Activated T-cell treated with anti-CD3 and anti-CD28 coated beads, Interleukin-2, amount 50 U/mL, for 72 hours (primary cell): ENCODE measurements at places on chromosomes 2 and 18.
A peak's percentile ranks its signal among the peaks of the same experiment; 100 is the strongest.

DNA sequence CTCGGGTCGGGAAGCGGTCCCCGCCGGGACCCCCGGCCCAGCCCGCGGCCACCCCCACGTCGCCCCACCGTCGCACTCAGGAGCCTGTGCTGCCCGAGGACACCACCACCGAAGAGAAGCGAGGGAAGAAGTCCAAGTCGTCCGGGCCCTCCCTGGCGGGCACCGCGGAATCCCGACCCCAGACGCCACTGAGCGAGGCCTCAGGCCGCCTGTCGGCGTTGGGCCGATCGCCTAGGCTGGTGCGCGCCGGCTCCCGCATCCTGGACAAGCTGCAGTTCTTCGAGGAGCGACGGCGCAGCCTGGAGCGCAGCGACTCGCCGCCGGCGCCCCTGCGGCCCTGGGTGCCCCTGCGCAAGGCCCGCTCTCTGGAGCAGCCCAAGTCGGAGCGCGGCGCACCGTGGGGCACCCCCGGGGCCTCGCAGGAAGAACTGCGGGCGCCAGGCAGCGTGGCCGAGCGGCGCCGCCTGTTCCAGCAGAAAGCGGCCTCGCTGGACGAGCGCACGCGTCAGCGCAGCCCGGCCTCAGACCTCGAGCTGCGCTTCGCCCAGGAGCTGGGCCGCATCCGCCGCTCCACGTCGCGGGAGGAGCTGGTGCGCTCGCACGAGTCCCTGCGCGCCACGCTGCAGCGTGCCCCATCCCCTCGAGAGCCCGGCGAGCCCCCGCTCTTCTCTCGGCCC, 13.6 kb downstream of the SPEG start:
- DNase-seq: no peak

DNA sequence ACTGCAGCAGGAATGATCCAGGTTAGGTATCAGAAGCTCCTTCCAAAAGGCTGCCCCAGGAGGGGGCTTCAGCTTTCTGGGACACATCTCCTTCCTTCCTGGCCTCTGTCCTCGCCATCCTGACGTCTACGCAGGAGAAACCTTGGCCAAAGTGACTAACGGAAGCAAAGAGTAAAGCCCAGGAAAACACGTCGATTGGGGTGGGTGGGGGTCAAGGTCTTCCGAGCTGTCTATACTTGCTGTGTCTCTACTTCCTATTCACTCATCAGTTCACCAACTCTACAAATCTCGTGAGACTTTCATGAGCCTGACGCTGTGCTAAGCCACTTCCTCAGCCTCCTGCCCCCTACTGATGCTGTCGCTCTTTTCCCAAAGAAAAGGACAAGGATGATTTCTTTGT, 212.6 kb downstream of the TNS1 start:
- DNase-seq: peak; percentile 12

- no peak for DNase-seq
These were observed 40.1 kb downstream of the EPB41L3 start for GRCh38 chr18:5503740-5504139.

GRCh38 chr2:215332872-215333595, 21.2 kb downstream of the ATIC start:
- DNase-seq: no peak

DNA sequence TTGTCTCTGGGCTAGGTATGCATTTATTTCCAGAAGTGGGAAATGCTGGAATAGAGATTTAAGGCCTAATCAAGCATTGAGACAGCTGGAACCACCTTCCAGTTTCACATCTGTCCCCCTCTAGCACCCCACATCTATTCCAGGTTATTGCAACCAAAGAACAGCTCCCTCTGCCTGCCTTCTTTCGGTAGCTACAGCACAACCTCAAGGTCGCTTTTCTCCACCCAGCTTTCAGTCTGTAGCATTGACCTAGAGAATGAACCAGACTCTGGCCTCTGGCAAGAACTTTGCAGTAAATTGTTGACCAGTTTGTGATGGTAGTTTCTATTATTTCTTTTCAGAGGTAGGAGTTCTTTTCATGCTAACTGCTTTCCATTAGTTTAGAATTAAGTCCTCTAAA, 484.2 kb downstream of the DLGAP1 start:
- no peak for DNase-seq

GRCh38 chr2:87401726-87402345, 346.1 kb upstream of the PLGLB2 start:
- no peak for DNase-seq

DNA sequence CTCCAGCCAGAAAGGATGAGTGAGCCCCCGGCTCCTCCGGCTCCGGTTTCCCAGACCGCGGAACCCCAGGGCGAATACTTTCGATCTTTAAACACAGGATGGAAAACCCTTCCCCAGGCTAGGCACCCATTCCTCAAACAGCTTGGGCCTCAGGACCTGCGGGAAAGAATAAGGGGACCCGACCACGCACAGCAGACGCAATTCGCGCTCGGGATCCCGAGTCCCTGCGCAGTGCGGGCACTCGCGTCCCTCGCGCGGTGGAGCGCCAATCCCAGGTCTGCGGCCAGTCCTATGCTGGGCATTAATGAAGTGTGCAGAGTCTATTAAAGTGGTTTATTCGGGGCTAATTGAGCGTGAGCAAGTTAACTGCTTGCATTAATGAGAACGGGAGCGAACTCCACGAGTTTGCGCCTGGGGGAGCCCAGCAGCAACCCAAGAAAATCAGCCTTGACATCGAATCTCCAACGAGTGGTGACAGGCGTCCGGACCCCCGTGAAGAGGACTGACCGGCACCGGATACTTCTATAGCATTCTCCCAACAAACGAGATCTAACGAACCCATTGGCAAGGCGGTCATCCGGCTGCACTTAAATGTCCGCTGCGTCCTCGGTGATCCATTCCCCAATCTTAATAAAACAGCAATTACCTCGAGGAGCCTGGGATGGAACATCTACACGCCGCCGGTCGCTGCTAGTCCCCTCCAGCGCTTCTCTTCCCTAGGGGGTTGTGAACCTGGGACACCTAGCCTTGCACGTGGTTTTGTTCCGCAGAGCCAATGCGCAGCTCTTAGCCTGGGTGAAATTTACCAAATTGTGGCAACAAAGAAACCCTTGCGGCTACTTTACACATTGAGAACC, 1.6 kb downstream of the OSR1 start:
- DNase-seq: no peak

DNA sequence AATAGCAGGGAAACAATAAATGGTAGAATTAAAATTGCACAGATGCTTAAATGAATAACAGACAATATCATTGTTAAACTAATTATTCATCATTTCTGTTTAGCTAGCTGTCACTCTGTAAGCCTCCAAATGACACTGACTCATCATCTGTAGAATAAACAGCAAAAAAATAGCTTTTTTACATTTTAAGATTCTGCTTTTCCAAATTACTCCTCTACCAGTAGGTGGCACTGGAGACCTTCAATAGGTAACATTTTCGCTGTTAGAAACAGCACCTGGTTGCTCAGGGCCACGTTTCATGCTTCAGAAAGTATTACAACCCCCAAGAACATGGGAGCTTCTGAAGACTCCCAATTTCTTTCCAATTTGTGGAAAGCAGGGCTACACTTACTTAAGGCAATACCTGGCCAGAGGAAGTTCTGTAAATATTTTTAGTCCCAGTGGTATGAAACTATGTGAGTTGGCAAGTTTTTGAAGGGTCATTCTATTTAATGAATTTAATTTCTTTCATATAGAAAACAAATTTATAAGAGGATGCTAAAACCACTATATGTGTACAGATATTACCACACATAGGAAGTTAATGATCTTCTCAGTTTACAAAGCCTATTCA, 45.4 kb downstream of the TTN start:
- peak; percentile 24 for DNase-seq

DNA sequence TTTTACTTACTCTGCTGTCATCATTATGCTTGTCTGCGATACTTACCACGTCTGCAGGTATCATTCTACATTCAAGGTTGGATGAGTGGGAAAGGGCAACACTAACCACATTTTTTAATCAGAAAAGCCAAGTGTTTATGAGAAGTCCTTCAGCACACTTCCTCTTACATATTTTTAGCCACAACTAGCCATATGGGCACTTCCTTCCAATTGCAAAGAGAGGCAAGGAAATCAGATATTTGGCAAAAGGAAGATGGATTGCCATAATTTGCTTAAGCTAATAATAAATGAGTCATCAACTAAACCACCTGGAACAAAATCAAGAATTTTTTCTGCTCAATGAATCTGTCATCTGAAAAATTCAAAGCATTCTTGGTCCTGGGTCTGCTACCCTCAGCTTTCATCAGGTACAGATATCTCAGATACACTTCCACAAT, 16.7 kb upstream of the MRO start:
- no peak for DNase-seq

DNA sequence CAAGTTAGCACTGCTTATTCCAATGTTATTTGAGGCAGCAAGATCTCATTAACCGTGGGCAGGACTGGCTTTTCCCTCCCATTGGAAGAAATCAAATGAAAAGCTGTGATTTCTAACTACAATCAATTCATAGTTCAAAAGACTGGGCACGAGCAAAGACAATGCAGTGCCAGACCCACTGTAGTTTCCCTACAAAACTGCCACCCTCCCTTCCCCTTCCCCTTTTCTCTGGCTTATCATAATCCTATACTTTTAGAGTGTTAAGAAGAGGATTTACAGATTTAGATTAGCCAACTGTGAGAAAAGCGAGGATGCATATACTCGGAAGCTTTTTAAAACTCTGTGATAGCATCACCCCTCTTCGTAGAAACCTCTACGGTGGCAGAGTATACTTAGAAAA, 260.4 kb downstream of the STK39 start:
- no peak for DNase-seq

DNA sequence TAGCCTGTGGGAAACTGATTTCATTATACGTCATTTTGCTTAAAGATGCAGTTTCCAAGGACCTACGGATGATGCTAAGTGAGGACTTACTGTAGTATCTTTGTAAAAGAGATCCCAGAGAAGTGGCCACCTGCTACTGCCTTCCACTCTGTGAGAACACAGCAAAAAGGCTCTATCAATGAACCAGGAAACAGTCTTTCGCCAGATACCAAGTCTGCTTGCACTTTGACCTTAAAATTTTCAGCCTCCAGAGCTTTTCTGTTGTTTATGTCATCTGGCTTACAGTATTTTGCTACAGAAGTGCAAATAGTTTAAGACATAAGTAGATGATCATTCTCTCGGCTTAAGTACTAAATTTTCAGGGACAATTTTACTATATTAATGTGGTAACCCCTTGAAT, 847.9 kb upstream of the CHAC2 start:
- DNase-seq: no peak

DNA sequence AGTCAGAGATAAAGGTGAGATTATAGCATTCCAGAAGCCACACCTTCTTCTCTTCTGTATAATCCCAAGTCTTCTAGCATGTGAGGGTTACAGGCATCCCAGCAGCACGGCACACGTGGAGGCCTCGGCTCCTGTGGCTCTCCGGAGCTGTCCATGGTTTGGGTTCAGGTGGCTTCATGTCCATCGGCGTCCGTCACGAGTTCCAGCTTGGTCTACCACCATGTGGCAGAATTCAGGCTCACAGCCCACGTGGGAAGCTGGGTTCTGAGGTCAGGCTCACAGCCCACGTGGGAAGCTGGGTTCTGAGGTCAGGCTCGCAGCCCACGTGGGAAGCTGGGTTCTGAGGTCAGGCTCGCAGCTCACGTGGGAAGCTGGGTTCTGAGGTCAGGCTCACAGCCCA, 378.3 kb upstream of the SALL3 start:
- no peak for DNase-seq

DNA sequence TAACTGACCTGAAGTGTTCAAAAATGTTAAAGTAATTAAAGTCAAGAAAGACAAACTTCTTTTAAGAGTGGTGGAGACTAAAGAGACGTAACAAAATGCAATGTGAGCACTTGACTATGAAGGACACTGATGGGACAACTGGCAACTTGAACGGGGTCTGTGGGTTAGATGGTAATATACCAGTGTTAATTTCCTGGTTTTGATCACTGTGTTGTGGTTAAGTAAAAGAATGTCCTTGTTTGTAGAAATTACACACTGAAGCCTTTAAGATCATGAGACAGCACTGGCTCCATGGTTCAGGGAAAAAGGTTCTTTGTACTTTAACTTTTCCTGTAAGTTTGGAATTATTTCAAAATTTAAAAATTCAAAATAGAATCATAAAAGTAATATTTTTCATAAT, 58.2 kb downstream of the REL start:
- no peak for DNase-seq

DNA sequence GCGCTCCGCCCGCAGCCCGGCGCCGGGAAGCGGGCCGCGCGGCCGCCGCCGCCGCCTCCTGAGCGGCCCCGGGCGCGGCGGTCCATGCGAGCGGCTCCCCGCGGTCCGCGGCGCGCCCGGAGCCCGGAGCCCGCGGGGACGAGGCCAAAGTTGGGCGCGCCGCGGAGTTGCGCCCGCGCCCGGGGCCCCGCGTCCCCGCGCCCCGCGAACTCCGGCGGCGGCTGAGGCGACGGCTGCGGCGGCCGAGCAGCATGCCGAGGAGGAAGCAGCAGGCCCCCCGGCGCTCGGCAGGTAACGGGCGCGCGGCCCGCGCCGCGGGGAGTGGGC, 992 bp downstream of the TSHZ1 start:
- no peak for DNase-seq

DNA sequence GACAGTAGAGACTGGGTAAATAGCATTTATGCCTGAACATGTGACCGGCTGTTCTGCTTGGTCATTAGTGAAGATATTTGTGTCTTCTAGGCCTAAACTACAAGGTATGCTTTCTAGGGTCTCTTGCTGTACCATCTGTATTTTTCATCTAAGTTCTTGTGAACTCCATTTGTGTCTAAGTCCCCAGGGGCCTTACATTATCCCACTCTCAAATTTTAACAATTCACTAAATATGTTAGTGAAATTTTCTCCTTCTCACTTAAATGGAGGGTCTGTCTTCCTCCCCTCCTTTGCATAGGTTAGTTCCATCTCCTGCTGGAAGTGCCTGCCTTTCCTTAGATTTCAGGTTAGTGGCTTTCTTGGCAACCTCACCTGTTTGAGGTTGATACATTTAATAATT, 382.6 kb downstream of the RAD51AP2 start:
- no peak for DNase-seq

GRCh38 chr2:137178951-137179377, 413.6 kb downstream of the THSD7B start:
- DNase-seq: no peak
